Dermis blood vessel endothelial cell (primary cell): ENCODE measurements at places on chromosomes 5 and 9.
A peak's percentile ranks its signal among the peaks of the same experiment; 100 is the strongest.

- no peak for DNase-seq
Measured at GRCh38 chr9:117887941-117888340, 183.7 kb downstream of the TLR4 start.

DNA sequence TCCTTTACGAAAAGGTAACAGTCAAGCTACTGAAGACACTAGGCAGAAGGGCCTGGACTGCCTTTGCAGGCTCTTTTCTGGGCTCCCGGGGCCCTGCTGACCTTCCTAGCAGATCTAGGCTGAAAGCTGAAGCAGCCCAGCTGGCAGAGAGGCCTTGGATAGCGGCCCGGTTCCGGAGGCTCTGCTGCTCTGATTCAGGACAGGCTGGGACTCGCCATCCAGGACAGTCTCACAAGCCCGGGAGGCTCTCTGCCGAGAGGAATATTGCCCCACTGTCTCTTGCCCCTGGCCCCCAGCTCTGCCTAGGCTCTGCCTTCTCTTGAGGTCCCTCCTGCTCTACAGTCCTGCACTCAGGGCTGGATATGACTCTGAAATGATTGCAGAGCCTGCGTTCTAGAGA lies 67.8 kb downstream of the PSD2 start:
- DNase-seq, result no peak

DNA sequence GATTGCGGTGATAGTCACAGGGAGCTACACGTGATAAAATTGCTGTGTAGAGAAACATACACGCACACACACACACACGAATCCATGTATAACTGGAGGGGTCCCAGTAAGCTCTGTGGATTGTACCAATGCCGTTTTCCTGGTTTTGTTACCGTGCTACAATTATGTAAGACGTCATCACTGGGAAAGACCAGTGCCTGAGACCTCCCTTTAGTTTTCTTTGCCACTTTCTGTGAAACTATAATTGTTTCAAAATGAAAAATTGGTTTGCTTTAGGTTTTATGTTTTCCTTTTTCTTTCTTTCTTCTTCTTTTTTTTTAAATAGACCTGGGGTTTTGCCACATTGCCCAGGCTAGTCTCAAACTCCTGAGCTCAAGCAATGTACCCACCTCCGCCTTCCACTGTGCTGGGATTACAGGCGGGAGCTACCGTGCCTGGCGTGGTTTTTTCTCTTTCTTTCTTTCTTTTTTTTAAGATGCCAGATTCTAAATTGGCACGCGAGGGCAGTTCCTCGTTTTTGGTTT lies 21.3 kb downstream of the OR2V2 start:
- no peak for DNase-seq

DNA sequence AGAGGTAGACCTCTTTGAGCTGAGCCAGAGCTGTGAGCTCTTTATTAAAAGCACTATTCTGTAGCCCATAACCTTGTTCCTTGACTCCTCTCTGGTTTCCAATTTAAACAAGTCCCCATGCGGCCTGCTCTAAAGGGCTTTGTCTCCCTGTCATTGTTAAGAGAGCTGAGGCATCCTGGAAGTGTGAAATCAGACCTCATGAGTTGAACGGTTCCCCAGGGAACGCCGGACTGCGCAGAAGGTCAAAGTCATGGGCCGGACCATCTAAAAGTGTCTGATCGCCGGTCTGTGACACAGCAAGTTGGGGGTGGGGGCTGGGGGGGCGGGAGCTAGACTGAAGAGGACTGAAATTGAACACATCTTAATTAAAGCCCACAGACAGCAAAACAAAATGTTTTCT lies 265.8 kb downstream of the SLF1 start:
- no peak for DNase-seq

- DNase-seq, result peak; percentile 32
Measured at GRCh38 chr9:72827950-72828731, 124.7 kb downstream of the ALDH1A1 start.

DNA sequence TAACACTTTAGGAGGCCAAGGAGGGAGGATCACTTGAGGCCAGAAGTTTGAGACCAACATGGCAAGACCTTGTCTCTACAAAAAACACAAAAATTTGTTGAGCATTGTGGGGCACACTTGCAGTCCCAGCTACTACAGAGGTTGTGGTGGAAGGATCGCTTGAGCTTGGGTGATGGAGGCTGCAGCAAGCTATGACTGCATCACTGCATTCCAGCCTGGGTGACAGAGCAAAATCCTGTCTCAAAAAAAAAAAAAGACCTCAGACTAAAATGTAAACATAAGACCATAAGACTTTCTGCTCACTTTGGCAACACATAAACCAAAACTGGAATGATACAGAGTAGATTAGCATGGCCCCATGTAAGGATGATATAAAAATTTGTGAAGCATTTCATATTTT lies 24.6 kb upstream of the NANS start:
- DNase-seq, result no peak

- DNase-seq, result peak; percentile 49
Measured at GRCh38 chr9:134341306-134341705, 15.1 kb downstream of the RXRA start.

- no peak for DNase-seq
Measured at GRCh38 chr9:115006660-115007059, 76.3 kb upstream of the TNFSF8 start.

- DNase-seq, result peak; percentile 7
Measured at GRCh38 chr5:38719916-38720315, 125.9 kb upstream of the OSMR start.

GRCh38 chr9:34793428-34793827 lies 83.5 kb upstream of the CCL21 start:
- DNase-seq, result no peak

- DNase-seq, result no peak
Measured at GRCh38 chr5:144247131-144247530, 76.5 kb downstream of the KCTD16 start.

DNA sequence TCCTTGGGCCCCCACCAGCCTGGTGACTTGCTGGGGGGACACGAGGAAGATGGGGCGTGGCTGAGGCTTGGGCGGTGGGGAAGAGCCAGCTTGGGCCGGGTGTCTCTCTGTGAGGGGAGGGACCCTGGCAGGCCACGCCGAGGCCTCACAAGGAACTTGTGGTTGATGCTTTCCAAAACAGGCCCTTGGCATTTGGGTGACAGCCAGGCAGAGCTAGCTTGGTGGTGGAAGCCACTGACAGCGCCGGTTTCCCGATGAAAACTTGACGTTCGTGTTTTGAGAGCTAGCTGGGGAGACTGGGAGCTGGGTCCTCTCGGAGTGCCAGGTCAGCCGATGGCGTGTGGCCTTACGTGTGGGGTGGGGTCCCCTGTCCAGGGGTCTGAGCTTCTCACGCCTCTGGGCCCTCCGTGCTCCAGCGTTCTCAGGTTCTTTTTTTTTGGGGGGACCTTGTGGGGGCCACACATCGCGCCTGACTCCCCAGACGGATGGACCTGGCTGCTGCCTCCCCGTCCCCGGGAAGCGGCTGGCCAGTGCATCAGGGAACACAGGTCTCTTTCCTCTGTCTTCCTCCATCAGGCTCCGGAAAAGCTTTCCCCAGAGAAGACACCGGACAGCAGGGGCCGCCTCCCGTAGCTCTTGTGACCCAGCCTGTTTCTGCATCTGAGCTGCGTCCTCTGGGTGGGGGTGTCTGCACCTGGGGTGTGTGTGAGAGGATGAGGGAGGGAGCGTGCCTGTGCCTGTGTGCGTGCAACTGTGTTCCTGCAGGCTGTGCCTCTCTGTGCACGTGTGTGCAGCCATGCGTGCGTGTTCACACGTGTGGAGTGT lies 129.3 kb upstream of the LPCAT1 start:
- DNase-seq, result no peak

DNA sequence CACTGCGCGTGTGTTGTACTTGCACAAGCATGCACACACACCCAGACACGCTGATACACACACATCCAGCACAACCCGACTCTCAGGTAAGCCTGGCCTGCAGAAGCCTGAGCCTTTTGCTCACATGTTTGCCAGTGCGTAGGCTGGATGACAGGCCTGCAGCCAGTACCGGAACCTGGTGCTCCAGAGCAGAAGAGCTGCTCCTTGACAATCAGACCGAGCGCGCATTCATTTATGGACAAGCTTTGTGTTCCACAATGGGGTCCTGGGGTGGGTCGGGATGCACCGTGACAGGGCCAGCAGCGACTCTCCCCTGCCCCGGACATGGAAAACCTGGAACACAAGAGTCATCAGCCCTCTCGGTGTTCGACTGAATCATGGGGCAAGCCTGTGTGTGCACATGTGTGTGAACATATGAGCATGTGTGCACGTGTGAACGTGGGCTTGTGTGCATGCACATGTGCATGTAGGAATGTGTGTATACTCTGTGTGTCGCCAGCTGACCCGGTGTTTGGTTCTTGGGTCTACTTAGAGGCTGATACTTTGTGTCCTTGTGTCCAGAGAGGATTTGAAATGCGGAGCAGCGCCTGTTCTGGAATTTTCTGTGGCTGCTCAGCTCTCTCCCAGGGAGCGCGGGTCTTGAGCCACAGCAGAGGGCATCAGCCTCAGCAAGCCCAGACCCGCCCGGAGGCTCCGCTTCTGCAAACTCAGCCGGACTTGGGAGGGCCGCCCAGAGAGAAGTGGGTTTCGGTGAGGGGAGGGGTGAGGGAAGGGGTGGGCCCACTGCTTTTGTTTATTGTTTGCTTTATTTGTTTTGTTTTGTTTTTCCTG lies 32.2 kb downstream of the IRX4 start:
- no peak for DNase-seq

- no peak for DNase-seq
Measured at GRCh38 chr9:121718084-121718483, 66.7 kb downstream of the DAB2IP start.

DNA sequence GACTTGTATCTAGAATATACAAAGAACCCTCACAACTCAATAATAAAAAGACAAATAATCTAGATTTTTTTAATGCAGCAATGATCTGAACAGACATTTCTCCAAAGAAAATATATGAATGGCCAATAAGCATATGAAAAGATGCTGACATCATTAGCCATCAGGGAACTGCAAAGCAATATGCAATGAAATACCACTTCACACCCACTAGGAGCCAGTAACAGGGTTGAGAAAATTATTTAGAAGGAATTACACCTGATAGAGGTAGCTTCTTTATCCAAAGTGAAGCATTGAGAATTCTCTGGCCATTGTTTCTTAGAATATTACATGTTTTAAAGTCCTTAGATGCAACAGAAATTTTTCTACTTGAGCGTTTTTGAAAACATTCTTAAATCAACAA lies 316.9 kb downstream of the KCNN2 start:
- no peak for DNase-seq

GRCh38 chr9:115328228-115328627 lies 210.3 kb upstream of the TNC start:
- no peak for DNase-seq

GRCh38 chr9:78130004-78130403 lies 98.4 kb upstream of the GNAQ start:
- peak; percentile 21 for DNase-seq

DNA sequence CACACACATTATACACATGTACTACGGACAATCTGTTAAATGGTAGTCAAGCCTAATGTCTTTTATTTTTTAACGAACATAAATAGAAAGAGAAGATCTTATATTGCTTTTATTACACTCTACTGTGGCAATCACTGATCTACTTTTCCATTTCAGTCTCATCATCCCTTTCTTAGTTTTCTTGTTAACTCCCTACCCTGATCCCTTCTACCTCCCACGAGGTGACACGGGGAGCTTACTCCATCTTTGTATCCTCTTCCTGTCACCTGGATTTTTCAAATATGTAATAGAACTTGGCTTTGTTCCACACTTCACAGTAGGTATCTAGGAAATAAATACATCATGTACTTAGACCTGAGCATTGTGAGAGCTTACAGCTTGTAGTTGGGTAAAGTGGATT lies 211.0 kb downstream of the PIK3R1 start:
- DNase-seq, result no peak

- no peak for DNase-seq
Measured at GRCh38 chr9:121220996-121221663, 19.5 kb upstream of the RAB14 start.

GRCh38 chr9:111916234-111916645 lies 19.6 kb downstream of the UGCG start:
- no peak for DNase-seq

DNA sequence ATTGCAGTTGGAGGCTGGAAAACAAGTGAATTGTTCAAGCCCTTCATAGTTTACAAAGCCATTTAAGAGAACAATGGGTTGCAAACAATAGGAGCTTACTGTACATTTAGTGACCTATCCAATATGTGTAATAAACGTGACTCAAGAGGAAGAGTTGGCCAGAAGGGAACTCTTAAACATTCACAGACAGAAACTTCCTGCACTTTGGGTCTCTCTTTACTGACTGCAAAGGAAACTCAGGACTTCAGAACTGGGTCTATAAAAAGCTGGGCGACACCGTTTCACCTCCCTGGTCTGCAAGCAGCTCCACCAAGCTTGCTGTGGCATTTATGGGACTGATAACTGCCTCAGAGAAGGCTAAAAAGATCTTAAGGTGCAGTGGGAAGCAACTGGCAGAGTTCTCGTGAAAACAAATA lies 48.7 kb upstream of the SPATA31D4 start:
- DNase-seq, result peak; percentile 90

DNA sequence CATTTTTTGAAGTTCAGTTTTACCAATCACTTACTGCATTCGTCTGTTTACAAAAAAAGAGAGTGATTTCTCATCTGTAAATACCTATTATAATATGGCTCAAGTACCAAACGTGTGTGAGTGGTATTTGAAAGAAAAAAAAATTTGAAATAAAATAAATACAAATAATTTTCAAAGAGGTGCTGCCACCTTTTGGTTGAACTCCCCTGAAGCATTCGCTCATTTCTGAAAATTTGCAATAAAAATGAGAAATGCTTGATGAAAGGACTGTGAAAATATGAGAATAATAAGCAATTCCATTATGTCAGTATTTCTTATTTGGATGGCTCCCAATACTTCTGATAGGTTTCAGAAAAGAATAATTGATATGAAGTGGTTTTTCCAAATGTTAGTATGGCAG lies 409.9 kb downstream of the CTNND2 start:
- no peak for DNase-seq

DNA sequence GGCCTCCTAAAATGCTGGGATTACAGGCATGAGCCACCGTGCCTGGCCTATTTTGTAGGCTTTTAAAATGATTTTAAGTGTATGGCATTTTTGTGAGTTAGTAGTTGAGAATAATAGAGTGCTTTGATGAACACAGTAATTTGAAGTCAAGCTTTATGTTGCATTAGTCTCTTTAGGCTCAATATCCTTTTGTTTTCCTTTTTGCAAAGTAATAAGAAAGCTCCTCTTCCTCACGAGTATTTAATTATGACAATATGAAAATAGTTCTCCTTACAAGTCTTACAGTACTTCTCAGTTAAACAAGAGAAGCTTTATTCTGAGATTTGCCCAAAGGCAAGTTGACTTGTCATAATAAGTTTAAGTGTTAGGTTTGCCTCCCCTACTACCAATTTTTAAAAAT lies 69.0 kb downstream of the TJP2 start:
- no peak for DNase-seq
